ENCODE measurements at places on chromosomes 16 and 17.

- DNase-seq = no peak
Observed at GRCh38 chr17:19402171-19402570, 8.9 kb upstream of the RNF112 start.

GRCh38 chr17:38731526-38732294 is 1.6 kb downstream of the CISD3 start:
- no peak for DNase-seq

DNA sequence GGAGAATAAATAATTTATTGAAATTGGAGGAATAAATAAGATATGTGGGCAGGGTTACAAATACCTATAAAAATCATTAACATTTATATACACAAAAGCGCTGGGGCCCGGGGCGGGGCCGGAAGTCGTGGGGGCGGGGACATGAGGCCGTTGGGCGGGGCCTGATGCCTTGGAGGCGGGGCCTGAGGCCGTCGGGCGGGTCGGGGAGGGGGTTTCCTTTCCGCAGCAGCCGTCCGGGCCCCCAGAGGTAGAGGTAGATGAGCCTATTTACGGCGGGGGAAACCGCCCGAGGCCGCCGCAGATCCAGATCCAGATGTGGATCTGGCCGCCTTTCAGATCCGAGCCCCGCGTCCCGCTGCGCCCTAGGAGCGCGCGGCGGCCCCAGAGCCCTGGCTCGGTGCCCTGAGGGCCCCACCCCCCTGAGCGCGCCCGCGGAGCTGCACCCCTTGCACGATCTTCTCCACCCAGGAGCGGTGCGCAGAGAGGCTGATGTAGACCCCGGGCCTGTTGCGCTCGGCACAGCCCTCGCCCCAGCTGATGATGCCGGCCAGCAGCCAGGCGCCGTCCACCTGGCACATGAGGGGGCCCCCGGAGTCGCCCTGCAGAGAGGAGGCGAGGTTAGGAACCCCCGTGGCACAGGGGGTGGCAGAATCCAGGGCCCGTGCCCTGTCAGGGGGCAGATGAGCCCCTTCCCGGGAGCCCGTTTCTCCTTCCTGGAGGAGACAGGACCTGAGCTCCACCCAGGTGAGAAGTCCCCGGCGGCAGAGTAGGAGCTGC is 5.1 kb downstream of the PRSS22 start:
- no peak for DNase-seq

- no peak for DNase-seq
Observed at GRCh38 chr16:8740775-8741355, 56.6 kb downstream of the TMEM186 start.
